Pancreas (tissue), 10 donors: ENCODE measurements at places on chromosomes 2 and 18.

DNA sequence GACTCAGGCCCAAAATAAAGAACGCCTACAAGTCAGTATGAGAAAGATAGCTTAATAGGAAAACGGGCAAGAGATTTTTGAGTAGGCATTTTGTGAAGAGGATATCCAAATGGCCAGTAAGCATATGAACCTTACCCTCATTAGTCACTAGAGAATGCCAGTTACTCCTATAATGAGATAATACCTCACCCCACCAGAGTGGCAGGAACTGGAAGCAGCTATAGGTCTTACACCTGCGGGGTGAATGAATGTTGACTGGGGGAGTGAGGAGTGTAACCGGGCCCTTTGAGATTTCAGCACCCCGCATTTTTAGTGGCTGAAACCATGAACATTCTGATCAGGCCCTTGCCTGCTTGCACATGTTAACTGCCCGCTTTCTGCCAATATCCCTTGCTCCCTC, 7.5 kb upstream of the PTPN2 start:
- no peak for DNase-seq

- DNase-seq: no peak
Observed at GRCh38 chr18:11269257-11269656, 119.9 kb upstream of the PIEZO2 start.

DNA sequence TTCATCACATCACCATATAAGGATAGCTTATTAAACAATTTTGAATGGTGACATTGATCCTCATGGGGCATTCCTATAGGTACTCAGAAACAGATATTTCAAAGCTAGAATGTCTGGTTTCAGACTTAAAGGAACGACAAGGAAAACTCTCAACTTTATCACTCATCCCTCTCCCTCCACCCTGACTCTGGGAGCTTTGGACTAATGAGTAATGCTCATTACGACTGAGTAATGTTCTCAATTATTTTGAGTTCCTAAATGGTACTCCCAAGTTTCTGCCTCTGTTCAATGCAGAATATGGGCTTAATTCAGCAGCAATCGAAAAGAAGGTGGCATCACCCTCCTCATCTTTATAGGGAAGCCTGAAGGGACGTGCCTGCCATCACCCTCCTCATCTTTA, 43.4 kb downstream of the RFX8 start:
- no peak for DNase-seq

DNA sequence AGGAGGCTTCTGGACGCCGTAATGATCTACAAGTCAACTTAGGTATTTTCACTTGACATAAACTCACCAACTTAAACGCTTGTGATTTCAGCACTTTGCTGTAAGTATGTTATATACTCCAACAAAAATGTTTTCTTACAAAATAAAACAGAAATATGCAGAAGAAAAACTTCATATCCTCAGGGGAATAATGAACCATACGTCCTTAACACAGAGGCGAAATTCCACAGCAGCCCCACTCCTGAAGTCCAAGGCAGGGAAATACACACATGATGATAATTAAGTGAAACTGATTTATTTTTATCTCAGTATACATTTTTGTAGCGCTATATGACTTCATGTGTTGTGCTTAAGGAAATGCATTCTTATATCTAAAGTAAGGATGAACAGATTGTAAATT, 335.4 kb upstream of the VWC2L start:
- DNase-seq: no peak

- DNase-seq: no peak
Observed at GRCh38 chr2:205657579-205657978, 24.7 kb upstream of the NRP2 start.
